ENCODE measurements at places on chromosomes 3 and 15.

GRCh38 chr3:31733234-31733667 is 200.5 kb downstream of the STT3B start:
- peak; percentile 53 for DNase-seq

- DNase-seq: no peak
These were observed 20.6 kb downstream of the SMAD3 start for GRCh38 chr15:67085818-67086636.

GRCh38 chr3:123878807-123879206 is 5.3 kb downstream of the MYLK start:
- no peak for DNase-seq

GRCh38 chr3:13160619-13161018 is 87.4 kb upstream of the IQSEC1 start:
- no peak for DNase-seq

- DNase-seq: no peak
These were observed 174.8 kb downstream of the POLR2M start for GRCh38 chr15:57881361-57881760.

GRCh38 chr3:60144071-60144470 is 1094.2 kb upstream of the CFAP20DC start:
- no peak for DNase-seq

DNA sequence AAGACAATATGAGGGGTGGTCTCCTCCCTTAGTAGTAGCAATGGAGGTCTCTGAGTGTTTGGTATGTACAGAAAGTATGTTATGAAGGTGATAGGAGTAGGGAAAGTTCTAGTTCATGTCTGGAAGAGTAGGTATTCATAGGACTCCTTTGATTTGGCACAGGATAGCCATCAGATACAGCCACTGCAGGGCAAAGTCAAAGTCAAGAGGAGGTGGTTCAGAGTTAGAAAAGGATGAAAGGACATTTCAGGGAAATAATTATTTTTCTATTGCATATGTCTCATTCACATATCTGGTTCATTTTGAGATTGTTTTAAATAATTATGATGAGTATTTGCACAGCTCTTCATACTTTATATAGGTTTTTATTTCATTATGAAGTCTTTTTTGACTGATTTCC is 381.1 kb downstream of the MFSD1 start:
- DNase-seq: no peak

DNA sequence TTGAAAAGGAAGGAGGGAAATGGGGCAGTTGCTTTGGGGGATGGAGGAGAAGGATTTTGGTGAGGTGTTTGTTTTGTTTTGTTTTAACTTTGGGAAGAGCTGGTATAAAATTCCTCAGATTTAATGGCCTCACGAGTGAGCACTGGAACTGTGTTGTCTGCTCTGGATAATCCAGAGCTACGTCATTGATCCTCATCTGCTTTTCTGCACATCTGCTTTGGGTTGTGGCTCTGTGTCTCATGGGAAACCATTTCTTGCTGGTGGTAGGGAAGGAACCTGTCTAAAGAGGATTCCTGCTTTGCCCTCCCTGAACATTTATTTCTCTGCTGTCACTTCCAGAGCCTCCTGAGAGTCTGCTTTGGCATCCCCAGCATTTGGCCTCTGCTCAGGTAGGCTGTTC is 3.1 kb downstream of the SNRK start:
- no peak for DNase-seq

DNA sequence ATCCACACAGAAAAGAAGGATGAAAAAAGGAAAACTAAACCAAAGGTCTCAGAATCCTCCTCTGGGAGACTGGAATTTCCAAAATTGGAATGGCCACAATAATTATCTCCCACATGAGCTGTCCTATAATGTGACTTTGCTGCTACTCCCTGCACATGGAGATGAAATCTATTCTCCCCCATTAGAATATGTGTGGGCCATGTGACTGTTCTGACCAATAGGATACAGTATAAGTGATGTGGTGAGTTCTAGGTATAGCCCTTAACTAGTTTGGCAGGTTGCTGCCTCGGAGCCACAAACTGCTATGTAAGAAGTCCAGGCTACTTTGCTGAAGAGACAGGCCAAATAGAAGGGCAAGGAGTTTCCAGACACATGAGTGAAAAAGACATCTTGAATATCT is 5.2 kb downstream of the TRIM59 start:
- no peak for DNase-seq

DNA sequence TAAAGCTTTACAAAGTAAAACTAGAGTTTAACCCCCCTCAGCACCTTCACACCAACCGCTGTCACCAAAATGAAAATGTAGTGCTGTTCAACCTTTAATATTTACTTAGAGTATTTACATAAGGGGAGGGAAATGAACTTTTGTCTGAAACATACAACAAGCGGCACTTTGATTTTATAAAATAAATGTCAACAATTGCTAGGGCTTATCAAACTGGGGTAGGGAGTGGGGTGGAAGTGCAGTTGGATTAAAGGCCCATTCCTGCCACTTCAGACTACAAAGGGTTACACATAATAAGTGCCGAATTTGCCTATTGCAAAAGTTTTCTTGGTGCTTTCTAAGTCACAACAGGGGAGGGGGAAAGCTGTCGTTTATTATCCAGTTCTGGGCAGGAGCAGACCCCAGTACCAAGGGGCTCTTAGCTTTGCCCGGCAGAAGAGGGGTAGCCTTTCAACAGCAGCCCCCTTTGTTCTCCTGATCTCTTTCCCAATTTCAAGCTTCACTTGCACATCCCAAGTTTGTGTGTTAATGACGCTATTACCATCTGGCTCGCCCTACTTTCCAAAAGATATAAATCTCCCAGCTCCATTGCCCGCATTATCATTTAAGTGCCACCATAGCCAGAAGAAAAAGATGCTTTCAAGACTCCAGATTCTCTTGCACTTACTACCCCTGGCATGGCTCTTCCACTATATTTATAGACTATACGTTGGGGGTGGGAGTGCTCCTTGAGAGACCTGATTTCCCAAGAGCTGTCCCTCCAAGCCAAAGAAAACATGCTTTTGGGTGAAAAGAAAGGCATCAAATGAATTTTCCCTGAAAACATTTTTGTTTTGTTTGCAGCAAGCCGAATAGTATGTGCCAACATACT is 17.0 kb downstream of the SOX2 start:
- no peak for DNase-seq

DNA sequence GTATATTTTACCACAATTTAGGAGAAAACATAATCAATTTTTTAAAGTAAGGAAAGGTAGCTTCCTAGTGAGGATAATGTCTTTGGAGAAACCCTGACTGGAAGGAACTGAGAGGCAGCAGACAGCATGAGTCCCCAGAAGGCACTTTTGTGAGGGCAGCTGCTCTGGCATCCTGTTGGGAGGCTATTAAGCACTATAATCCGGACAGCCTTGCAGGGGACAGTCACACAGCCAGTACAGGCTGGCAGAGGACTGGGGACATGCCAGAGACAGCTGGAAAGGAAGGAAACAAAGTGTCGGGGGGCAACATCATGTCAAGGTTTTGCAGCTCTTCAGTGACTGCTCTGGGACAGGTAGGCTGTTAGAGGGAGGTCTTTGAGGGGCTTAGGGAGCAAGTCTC is 15.7 kb downstream of the ACAN start:
- DNase-seq: no peak

DNA sequence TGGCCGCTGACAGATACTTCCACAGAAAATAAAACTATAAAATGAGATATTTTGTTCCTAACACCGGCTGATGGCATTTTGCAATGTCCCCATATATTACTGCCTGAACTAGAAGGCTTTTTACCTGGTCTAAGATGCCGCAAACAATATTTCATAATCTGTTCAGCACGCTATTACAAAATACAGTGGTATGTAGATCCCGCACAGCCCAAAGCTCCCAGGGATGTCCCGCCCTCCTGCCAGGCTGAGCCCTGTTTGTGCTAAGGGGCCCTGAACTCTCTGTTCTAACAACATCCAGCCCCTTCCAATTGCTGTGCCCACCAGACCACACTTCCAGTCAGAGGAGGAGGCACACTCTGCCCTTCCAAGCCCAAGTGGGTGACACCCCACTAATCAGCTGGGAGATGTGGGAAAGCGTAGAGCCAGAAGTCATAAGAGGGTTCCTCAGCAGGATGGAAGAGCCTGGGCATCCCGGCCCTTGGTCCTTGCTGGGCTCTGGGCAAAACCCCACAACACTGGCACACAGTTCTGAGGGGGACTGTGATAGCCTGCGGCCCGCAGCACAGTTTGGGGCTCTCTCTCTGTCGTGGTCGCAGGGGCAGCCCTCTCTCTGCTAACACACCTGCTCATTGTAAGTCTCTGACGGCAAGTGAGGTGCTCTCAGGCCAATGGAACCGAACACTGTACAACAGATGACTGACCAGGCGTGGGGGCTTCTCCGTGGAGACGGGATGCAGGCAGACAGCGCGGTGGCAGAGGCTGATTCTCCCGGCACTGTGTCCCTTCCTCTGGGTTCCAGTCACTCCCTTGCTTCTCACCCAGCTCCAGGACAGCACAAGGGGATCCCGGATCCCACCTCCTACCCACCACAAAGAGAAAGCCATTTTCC is 55.2 kb downstream of the PCSK6 start:
- no peak for DNase-seq

DNA sequence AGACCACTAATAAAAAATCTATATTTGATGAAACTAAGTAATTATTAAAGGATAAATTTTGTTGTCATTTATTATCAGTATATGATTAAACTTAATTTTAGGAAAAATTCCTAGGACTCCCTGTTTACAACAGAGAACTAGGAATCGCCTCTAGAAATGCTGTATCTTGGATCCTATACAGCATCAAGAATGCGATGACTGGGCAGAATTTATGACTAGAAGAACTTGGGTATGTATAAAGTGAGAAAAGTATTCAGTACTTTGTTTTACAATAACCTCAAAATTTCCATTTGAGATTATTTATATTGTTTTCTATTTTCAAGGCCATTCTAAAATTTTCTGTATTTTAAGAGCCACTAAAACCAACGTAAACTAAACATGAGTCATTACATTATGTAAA is 82.3 kb upstream of the AGTR1 start:
- no peak for DNase-seq

- no peak for DNase-seq
These were observed 415.4 kb downstream of the RBMS3 start for GRCh38 chr3:29696311-29696710.
